ENCODE measurements at places on chromosomes 5 and 9.

GRCh38 chr5:51203598-51203997 lies 179.7 kb upstream of the ISL1 start:
- DNase-seq, result no peak

DNA sequence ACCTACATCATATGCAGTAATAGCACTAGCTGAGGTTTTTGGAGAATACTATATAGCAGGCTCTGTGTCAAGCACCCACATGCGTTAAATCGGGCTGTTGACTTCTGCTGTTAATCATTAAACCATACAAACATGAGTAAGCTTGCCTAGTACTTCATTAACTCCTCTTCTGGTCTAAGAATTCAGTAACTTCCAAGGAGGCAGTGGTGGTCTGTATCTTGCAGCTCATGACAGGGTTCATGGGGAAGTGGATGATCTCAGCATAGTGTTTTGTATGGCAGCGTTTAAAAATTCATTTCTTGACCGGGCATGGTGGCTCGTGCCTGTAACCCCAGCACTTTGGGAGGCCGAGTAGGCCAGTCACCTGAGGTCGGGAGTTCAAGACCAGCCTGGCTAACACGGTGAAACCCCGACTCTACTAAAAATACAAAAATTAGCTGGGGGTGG lies at the start of gene HAVCR1:
HAVCR1 (minus strand) TSS at position 24 of the 447 bp plus-strand sequence. CDS start 1,173 bp downstream, outside the sequence.
- no peak for DNase-seq

DNA sequence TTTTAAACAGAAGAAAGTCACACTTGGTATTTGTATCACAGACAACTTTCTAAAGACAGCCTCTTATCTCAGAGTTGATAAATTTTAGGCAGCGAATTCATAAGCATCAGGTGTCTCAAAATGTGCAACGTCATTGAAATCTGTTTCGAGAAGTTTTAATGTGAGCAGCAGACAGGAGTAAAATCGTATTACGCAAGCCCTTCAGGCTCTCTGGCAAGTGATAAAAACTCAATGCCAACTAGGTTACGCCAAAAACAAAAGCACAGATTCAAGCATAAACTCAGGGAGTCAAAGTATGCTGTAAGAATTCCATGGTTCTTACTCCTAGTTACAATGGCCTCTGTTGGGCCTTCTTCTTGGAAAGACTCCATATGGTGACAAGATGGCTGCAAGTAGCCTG lies 244.7 kb downstream of the SEMA5A start:
- no peak for DNase-seq

DNA sequence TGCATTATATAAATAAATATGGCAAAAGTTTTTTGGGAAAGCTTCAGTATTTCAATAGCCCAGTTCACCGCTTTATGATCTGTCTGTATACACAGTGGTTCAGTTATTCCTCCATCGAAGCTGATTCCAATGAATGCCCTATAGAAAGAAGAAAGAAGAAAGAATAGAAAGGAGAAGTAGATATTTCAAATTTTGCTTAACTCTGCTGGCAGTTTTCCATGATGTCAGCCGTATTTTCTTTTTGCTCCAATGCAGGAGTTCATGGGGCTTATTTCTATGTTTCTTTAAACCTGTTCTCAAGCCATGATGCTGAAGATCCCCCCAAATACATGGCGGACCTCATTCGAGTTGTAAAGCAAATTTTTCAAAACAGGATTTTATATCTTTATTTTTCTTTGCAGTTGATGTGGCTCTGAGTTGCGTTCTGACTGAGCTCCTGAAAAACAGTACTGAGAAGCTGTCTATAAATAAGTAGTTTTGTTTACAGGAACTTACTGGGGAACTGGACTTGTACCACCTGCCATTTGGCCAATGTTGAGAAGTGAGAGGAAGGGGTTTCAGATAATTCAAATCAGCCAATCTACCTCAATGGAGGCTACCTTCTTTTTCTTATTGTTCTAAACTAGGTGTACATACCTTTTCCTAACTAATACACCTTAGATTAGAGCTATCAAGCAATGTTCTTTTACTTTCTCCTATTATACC lies 418.5 kb upstream of the MEF2C start:
- no peak for DNase-seq

- no peak for DNase-seq
Observed at GRCh38 chr5:137621306-137621705, 114.6 kb downstream of the KLHL3 start.

GRCh38 chr5:154162539-154163151 lies 27.9 kb upstream of the GALNT10 start:
- DNase-seq, result peak; percentile 32

- no peak for DNase-seq
Observed at GRCh38 chr9:124828489-124829333, 24.5 kb upstream of the WDR38 start.

DNA sequence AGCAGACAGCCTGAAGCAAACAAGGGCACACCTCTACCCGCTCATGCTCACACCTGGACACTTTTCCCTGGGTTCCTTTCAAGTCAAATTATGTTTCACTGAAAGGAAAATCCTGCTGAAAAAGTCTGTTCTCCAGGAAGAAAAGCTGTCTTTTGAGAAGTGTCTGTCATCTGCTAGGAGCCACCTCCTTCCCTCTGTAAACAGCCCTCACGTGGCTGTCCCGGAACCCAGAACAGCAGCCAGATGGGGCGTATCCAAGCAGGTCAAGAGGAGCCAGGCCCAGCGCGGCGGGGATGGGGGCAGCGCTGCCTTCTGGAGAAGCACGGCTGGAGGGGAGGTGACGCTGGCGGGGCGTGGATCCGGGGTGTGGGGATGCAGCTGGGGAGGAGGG lies at the start of gene PNPLA7:
PNPLA7 (minus strand) TSS at position 172 of the 391 bp plus-strand sequence. CDS start 205 bp downstream, outside the sequence.
- DNase-seq, result peak; percentile 65

GRCh38 chr5:157902449-157903116 lies 43.6 kb upstream of the CLINT1 start:
- DNase-seq, result no peak

- DNase-seq, result no peak
Observed at GRCh38 chr5:158751961-158752655, 347.6 kb downstream of the EBF1 start.

- no peak for DNase-seq
Observed at GRCh38 chr9:17280350-17281012, 145.6 kb downstream of the CNTLN start.

- no peak for DNase-seq
Observed at GRCh38 chr5:135233477-135233876, 165.6 kb downstream of the MACROH2A1 start.

DNA sequence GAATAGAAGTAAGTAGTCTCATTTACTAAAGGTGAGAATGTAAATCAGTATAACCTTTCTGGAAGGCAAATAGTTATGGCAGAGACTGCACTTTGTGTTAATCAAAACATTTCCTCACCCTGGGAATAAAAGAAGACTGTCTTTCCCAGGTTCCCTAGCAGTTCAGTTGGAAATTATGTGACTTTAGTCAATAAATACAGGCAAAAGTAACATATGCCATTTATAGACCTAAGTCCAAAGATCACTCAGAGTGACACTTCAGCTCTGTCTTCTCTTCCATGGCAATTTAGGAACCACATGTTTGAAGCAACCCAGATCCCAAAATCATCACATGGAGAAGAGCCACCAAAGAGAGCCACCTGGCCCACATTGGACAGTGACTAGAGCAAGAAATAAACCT lies 160.7 kb upstream of the SV2C start:
- DNase-seq, result no peak

- DNase-seq, result no peak
Observed at GRCh38 chr5:1315709-1316587, 21.1 kb upstream of the TERT start.

GRCh38 chr9:130935648-130936271 lies 3.3 kb downstream of the FIBCD1 start:
- DNase-seq, result no peak

DNA sequence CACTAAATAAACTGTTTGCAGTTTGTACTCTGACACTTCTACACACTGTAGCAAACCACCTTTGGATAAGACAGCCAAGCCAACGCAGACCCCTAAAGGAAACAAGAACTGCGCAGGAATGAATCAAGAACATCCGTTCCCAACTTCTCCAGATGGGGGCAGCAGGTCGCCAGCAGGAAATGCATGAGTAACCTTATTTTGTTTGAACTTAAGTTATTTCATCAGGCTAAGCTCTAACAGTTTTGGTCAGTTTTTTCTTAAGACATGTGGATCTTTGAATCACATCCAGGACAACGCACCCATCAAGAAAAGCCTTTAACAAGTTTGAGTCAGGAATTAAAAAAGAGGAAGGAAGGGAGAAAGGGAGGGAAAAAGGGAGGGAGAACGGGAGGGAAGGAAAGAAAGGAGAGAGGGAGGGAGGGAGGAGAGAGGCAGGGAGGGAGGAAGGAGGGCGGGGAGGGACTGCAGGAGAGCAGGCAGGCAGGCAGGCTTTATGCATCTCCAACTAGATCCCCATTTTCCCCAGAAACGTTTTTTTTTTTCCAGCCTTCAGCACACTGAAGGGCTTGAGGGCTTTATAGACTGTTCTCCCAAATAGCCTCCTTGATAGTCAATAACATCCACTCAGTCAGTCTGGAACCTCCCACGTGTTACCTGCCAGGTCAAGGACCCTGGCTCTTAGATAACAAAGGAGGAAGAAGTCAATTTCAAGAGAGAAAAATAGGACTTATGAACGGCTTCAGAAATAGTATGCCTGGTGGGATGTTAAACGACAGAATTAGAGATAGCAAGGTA lies 22.2 kb downstream of the BHMT start:
- DNase-seq, result peak; percentile 60

GRCh38 chr9:136617746-136618579 lies 44.8 kb upstream of the EGFL7 start:
- DNase-seq, result no peak

DNA sequence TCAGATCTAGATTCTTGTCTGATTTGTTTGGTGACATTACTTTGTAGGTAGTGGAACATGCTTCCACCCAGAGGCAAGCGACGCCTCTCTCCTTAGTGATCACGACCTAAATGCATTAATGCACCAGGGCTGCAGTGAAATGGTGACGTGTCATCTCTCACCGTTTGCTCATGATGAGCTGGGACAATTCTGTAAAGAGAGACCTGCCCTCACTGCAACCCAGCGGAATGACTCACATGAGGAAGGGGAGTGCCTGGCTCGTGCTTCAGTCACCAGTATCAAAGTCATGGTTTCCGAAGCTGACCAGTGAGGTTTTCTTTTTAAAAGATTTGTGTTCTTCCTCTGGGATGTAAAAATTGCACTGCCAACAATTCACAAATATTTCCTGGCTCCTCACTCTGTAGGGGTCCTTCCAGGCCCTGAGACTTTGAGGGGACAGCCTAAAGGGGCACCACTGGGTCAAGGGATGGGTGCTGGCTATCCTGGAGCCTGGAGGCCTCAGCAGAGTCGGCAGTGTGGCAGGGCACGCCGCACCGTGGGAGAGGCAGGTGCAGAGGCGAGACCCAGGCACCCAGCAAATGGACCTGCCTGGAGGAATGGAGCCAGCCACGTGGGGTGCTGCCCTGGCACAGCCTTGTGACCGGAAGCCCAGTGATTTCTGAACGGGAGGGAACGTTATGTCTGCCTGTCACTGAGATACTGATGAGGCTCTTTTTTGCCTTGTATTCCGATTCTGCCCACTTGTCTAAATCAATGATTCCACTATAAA lies 17.3 kb downstream of the QSOX2 start:
- DNase-seq, result no peak

DNA sequence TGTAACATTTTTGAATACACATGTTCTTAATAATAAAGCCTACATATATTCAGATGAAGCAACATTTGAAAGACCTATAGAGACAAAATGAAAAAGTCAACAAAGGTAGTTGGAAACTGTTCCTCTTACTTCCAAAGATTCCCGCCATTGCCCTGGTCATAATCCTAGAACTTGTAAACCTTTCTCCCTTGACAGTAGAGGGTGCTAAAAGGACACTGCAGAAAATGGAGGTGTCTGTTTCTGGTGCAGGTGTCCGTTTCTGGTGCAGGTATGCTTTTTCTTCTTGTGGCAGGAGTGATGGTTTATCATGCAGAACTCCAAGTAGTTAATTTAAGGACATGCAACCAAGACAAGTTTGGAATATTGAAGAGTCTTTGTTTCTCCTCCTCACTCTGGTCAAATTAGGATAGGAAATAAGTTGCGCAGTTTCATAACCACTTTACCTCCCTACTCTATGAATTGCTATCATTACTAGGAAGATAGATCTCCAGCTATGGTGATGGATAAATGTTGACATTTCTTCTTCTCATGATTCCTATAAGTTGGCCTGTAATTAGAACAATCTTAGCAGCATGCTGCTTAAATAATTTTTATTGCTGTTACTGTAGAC lies 56.0 kb upstream of the FAM174A start:
- no peak for DNase-seq

- DNase-seq, result no peak
Observed at GRCh38 chr9:97740848-97741821, 44.0 kb upstream of the XPA start.

DNA sequence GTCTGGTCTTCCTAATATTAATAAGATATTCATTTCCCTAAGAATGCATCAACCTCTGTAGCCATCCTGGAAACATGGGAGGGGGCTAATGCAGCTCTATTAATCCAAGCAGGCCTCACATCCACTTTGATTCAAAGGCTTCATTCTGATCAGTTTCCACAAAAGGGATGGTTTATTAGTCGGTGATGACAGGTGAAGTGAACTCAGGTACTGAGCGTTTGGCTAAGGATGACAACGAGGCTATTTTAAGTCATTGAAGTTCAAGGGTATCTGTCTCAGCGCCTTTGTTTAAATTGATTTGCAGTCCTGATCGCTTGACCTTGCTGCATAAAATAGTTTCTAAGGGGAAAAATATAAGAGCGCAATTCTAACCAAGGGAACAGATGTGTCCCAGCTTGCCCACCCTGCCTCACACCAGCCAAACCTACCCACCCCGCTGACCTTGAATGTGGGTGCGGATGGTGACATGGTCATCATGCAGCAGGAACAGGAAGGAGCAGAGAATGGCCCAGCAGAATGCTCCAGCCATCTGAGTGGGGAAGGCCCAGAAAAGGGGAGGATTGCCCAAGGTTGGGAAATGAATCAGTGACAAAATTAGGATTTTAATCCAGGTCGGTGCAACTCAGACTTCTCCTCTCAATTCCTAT lies 70.5 kb upstream of the ZNF618 start:
- no peak for DNase-seq

All from NCI-H1694 (cell line).